ENCODE measurements at places on chromosomes 13 and 19. TPM values are rescaled to one million over a fixed set of nuclear protein-coding genes. Genes with fewer than 3 reads are reported as not detected.

Gene CADM4
- 6.9 TPM for total RNA-seq

DNA sequence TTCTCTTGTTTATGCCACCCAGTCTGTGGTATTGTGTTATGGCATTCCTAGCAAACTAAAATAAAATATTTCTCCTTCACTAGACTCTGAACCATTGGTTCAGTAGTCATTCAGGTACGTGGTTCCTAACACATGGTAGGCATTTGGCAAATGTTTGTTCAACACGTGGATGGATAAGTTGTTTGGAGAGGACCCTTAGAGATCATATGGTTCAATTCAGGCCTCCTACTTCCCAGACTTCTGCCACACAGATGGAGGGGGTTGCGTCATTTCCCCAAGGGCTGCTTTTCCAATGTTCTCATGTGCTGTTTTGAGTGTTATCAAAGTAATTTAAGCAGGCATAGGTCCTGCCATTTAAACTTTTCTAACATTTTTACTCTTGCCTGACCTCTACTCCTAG lies 6.7 kb downstream of the CXCL17 start:
- H3K4me3 ChIP-seq: no peak overlapping the region
- H3K27ac ChIP-seq: peak overlapping the region; percentile 81
- no peaks in the 10 kb centered on the region for H3K27me3 ChIP-seq
- no peak for DNase-seq

GRCh38 chr13:29182216-29182615 lies 362.1 kb downstream of the MTUS2 start:
- no peak overlapping the region for H3K4me3 ChIP-seq
- no peaks in the 10 kb centered on the region for H3K27me3 ChIP-seq
- no peaks in the 10 kb centered on the region for H3K4me1 ChIP-seq
- no peaks in the 10 kb centered on the region for H3K36me3 ChIP-seq

Gene GSX1
- total RNA-seq: not detected

Gene MCEMP1
- total RNA-seq: 0.60 TPM

- no peaks in the 10 kb centered on the region for H3K4me1 ChIP-seq
- H3K27me3 ChIP-seq: no peaks in the 10 kb centered on the region
- H3K27ac ChIP-seq: no peak overlapping the region
- H3K36me3 ChIP-seq: no peaks in the 10 kb centered on the region
Observed at GRCh38 chr13:89923736-89924135, 1423.8 kb upstream of the MIR17HG start.

DNA sequence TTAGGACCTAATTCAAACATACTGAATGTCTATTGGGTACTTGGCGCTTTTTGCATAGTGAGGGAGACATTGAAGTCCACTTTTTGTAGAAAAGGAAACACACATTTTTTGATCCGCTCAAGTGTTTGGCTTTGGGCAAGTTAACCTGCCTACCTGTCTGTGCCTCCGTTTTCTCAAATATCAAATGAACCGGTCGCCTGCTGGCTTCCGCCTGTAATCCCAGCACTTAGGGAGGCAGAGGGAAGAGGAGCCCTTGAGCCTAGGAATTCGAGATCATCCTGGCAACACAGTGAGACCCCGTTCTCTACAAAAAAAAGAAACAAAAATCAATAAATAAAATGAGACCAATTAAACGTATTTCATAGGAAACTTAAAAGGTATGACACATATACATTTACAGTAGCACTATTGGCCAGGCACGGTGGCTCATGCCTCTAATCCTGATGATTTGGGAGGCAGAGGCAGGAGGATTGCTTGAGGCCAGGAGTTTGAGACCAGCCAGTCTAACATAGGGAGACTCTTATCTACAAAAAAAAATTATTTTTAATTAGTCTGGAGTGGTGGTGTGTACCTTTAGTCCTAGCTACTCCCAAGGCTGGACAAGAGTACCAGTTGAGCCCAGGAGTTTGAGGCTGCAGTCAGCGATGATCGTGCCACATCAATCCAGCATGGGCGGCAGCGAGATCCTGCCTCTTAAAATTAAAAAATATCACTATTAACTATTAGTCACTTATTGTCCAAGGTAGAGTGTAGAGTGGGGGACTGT lies 1.3 kb downstream of the RAD23A start:
- DNase-seq: no peak
- peak overlapping the region; percentile 98 for H3K4me3 ChIP-seq

DNA sequence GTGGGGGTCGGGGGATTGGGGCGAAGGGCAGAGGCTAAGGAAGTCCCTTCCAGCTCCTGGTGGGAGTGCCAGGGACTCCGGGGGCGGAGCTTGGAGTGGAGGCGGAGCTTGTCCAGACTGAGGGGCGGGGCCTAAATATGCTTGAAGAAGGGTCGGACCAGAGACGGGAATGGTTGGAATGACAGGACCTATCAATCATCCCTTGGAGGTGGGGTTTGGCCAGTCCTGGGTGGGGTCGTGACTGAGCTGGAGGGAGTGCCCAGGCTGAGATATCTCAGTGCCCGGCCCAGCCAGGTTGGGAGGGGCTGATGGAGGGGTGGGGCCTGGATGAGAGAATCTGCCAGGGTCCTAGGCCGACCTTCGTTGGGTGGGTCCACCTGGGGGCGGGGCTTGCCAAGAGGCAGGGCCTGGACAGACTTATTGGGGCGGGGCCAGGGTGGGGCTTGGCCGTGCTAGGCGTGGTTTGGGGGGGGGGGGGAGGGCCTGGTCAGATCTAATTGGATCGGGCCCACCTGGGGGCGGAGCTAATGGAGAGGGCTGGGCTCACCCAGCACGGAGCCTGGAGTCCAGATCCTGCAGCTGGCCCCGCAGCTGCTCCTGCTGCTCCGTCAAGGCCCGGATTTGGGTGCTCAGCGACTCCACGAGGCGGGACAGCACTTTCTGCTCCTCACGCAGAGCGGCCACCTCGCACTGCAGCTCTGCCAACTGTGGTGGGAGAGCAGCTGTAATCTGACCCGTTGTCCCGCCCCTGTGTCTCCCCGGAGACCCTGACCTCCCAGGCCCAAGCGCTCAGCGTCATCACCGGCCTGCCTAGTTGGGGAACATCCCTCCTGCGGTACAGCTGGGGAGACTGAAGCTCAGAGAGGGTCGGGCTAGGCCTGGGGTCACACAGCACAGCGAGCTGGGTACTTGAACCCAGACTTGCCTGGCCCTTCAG lies 2.6 kb upstream of the WIZ start:
- H3K36me3 ChIP-seq: no peaks in the 10 kb centered on the region
- peaks cover 36% of the 10 kb centered on the region for H3K4me1 ChIP-seq
- peak overlapping the region; percentile 94 for H3K27ac ChIP-seq
- H3K4me3 ChIP-seq: peak overlapping the region; percentile 68

- DNase-seq: no peak
- H3K4me3 ChIP-seq: no peak overlapping the region
- H3K4me1 ChIP-seq: no peaks in the 10 kb centered on the region
- no peaks in the 10 kb centered on the region for H3K36me3 ChIP-seq
- no peaks in the 10 kb centered on the region for H3K27me3 ChIP-seq
Observed at GRCh38 chr13:102117175-102117831, 284.5 kb downstream of the FGF14 start.

Gene RGL3
- total RNA-seq: 9.2 TPM

DNA sequence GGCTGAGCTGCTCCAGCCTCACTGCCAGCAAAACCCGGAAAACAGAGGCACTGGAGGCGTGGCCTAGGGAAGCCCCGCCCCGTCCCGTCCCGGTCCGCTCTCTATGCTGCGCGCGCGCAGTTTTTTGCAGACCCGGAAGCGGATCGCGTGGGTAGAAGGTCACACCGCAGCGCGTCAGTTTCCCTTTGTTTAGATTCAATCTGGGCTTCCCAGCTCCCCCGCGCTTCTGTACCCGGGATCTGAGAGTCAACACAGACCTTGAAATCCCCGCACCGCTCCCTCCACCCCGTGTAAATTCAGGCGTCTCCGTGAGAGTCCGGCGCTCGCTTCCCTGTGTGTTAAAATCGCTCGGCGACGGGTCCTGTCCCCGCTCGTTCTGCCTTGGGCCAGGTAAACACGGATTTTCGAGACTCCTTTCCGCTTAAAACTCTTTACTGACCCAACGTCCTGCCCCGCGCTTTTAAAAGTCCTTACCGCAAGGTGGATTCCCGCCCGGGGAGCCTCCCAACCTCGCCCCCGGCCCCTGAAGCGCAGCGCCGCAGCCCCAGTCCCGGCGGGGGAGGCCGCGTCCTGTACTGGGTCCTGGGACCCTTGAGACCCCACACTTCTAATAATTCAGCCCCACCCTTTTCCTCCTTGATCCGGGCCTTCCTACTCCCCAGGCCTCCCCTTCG lies at the start of gene ZNF610:
TSS of gene ZNF610 (plus strand) at position 127 of the 674 bp plus-strand sequence. CDS start 12,930 bp downstream, outside the sequence.
- H3K4me1 ChIP-seq: peaks cover 13% of the 10 kb centered on the region
- peak; percentile 92 for DNase-seq

- DNase-seq: peak; percentile 55
- no peaks in the 10 kb centered on the region for H3K27me3 ChIP-seq
- H3K4me3 ChIP-seq: no peak overlapping the region
- peak overlapping the region; percentile 31 for H3K27ac ChIP-seq
- no peaks in the 10 kb centered on the region for H3K36me3 ChIP-seq
- H3K4me1 ChIP-seq: peaks cover 30% of the 10 kb centered on the region
Observed at GRCh38 chr13:29925457-29926097, 75.2 kb upstream of the UBL3 start.

DNA sequence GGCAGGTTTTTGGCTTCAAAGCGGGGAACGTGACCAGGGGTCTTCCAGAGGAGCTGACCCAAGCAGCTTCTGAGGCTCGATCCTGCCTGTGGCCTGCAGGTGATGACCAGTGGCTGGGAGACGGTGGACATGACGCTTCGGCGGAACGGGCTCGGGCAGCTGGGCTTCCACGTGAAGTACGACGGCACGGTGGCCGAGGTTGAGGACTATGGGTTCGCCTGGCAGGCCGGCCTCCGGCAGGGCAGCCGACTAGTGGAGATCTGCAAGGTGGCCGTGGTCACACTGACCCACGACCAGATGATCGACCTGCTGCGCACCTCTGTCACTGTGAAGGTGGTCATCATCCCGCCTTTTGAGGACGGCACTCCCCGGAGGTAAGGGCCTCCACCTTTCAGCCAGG lies 93.6 kb downstream of the DPF1 start:
- H3K27ac ChIP-seq: no peak overlapping the region
- no peaks in the 10 kb centered on the region for H3K27me3 ChIP-seq

Gene FARP1
- total RNA-seq: 17.6 TPM

- H3K4me3 ChIP-seq: no peak overlapping the region
- DNase-seq: no peak
Observed at GRCh38 chr13:26688980-26689379, 71.6 kb downstream of the GPR12 start.

Gene KCNRG
- total RNA-seq: not detected

DNA sequence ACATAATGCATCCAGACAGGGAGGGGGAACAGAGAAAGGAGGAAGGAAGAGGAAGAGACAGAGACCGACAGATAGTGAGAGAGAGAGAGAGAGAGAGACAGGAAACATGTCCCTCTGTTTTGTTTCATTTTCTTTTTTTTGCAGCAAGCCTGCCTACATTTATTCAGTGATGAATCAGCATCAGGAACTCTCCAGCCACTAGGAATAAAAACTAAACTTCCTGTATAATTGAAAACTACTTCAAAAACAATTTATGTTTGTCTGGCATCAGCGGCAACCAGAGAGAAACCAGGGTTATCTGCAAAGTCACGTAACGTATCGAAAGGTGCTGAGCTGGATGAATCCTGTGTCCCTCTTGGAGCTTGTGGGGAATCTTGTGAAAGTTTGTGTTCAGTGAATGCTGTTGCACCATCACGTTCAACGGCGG lies 148.6 kb upstream of the SOX21 start:
- peak overlapping the region; percentile 52 for H3K4me3 ChIP-seq
- H3K27ac ChIP-seq: no peak overlapping the region
- H3K4me1 ChIP-seq: peaks cover 4% of the 10 kb centered on the region
- no peak for DNase-seq

GRCh38 chr13:73467125-73467524 lies 408.3 kb downstream of the KLF5 start:
- H3K4me1 ChIP-seq: no peaks in the 10 kb centered on the region
- no peaks in the 10 kb centered on the region for H3K36me3 ChIP-seq
- no peaks in the 10 kb centered on the region for H3K27me3 ChIP-seq
- no peak overlapping the region for H3K4me3 ChIP-seq
- DNase-seq: no peak

- peaks cover 43% of the 10 kb centered on the region for H3K4me1 ChIP-seq
- H3K27ac ChIP-seq: peak overlapping the region; percentile 55
- no peaks in the 10 kb centered on the region for H3K27me3 ChIP-seq
Observed at GRCh38 chr19:15337202-15337601, 4.9 kb upstream of the BRD4 start.

- peaks cover 2% of the 10 kb centered on the region for H3K4me1 ChIP-seq
- H3K4me3 ChIP-seq: no peak overlapping the region
- H3K36me3 ChIP-seq: no peaks in the 10 kb centered on the region
- peak; percentile 41 for DNase-seq
Observed at GRCh38 chr19:4589579-4590410, 30.3 kb upstream of the SEMA6B start.

DNA sequence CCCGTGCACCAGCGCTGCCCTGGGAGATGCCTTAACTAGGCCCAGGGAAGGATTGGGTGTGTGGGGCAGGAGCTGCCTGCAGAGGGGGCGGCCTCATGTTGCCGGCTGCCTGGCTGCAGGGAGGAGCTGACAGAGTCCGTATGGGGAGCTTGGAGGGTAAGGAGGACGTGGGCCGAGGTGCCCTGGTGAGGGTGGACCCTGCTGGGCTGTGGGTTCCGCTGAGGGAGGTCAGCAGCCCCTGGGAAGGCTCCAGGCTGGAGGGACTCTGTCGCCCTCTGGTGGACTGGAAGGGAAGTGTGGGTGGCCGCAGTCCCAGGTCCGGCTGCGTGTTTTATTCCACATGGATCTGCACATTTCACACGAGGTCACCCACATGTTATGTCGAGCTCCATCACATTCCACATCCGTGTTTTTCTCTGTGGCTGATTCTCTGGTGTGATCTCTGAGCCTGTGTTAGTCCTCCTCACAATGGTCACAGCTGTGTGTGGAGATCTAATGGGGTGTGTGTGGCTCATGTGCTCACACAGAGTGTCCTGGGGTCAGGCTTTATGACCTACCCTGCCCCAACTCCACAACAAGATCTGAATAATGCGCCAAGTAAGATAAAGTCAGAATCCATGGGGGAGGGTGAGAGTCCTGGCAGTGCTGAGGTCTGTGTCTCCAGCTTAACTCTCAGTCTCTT lies 1.8 kb upstream of the CEACAM8 start:
- no peak overlapping the region for H3K27ac ChIP-seq
- no peaks in the 10 kb centered on the region for H3K36me3 ChIP-seq
- H3K4me3 ChIP-seq: no peak overlapping the region
- H3K27me3 ChIP-seq: peaks cover 24% of the 10 kb centered on the region

DNA sequence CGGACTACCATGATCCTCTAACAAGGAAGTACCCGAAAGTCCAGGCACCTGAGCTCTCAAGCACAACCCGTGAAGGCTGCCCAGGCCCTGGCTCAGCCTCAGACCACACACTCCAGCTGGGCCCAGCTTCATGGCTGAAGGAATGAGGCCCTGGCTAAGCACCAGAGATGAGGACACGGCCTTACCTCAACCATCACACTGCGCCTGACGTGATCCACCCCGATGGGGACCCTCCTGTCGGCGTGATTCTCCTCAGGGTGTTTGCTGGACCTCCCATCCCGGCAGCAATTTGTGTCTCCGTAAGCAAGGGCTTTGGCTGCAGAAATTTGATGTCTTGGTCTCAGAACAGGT lies 56.5 kb downstream of the F2RL3 start:
- no peak overlapping the region for H3K4me3 ChIP-seq
- no peaks in the 10 kb centered on the region for H3K36me3 ChIP-seq
- peak overlapping the region; percentile 12 for H3K27ac ChIP-seq
- peaks cover 16% of the 10 kb centered on the region for H3K4me1 ChIP-seq
- H3K27me3 ChIP-seq: no peaks in the 10 kb centered on the region
- no peak for DNase-seq

Gene SLC25A41
- total RNA-seq: 0.16 TPM

Measured in left ventricle myocardium inferior (tissue), 1 donor.